ENCODE measurements at places on chromosomes 1 and 21.

DNA sequence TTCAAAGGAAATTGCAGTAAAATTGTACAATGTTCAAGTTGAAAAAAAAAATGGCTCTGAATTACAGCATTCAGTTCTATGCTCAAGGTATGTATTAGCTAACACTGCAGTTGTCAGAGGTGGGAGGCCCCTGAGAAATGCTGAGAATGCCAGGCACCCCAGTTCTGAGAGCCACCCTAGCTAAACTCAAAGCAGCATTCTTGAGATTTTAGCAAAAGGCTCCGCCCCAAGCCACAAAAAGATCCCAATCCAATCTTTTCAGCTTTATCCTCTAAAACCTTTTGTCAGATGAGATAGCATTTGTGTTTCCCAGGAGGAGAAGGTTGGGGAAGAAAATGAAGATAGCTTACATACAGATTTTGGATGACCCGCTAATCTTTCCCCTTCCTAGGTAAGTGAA lies 68.8 kb downstream of the SMYD2 start:
- no peak for DNase-seq

DNA sequence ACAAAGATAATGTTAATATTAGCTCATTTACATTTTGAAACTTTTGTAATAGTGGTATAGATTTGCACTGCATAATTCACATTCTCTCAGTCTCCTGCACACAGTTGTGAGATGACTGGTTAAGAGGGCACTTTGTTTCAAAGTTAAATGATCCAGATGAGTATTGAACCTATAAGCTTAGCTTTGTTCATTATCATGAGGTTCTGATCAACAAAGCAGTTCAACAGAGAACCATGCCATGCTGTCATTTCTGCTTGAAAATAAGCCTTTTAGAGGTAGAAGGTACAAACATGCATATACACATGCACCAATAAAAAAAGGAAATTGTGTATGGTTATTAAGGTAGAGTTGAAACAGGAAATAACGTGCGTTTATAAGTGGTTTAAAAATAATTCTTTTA lies 4.8 kb downstream of the RAP1A start:
- DNase-seq = no peak

GRCh38 chr1:119147661-119148090 lies 7.2 kb upstream of the WARS2 start:
- no peak for DNase-seq

- no peak for DNase-seq
Observed at GRCh38 chr1:74415935-74416334, 96.5 kb downstream of the LRRC53 start.

GRCh38 chr1:43265431-43265830 lies 4.4 kb upstream of the TMEM125 start:
- no peak for DNase-seq

DNA sequence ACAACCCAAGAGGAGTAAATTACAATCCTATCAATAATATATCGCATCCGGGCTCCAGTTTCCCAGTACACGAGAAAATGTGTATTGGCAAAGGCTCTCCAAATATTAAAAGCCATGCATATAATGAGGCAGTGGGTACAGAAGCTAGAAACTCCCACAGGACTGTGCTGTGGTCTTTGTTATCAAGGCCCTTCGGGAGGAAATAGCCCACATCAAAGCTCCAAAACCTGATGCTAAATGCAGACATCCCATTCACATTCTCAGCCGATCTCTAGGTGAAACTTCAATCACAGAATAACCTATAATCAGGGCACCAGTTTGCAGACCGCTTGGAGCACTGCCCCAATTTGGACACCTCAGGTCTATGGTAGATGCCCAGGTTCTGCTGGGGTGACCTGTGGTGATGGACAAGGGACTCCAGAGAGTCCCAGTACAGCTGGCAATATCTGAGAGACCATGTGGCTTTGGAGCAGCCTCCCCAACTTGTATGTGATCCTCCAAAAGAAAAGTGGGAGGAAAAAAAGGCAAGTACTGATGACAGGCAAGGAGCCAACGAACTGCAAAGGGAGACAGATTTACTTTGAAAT lies 148.8 kb upstream of the CAMK1G start:
- DNase-seq = no peak

- no peak for DNase-seq
Observed at GRCh38 chr1:198467907-198468306, 72.6 kb downstream of the ATP6V1G3 start.

- no peak for DNase-seq
Observed at GRCh38 chr1:33268927-33269610, 12.8 kb downstream of the ZNF362 start.

DNA sequence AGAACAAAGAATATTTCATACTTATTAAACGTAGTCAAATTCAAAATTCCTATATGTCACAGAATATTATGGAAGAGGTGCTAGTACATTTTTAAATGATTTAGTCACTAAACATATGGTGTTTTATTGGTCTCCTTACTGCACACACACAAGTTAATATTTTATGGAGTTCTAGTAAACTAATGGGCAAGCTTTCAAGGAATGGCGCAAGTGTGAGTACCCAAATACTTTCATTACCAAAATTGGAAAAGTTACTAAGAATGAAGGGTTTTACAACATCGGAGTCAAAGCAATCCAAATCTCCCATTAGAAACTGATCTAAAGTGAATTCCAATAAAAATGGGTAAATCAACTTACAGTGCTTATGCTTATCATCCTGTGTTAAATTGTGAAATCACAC lies 921.9 kb downstream of the ADGRL2 start:
- no peak for DNase-seq

- no peak for DNase-seq
Observed at GRCh38 chr1:179177182-179177581, 52.3 kb downstream of the ABL2 start.

DNA sequence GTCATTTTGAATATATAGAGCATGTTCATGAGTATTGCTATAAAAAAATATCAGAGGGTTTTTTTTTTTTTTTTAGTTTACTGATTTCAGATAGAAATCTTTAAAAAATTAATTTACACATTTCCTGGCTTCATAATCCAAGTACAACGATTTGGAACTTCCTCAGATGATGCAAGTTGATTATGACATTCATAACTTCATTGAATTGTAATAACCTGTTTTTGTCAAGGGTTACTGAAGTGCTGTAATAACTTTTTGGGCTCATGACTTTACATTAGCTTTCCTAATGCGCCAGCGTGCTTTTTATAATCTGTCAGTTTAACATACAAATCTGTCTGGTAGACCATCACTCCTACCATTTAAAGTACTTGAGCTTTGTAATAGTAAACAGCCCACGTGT lies 81.3 kb downstream of the SASS6 start:
- no peak for DNase-seq

GRCh38 chr1:150553392-150554085 lies 4.3 kb downstream of the ADAMTSL4 start:
- DNase-seq = no peak

GRCh38 chr1:1084372-1085170 lies 10.5 kb upstream of the RNF223 start:
- DNase-seq = no peak

DNA sequence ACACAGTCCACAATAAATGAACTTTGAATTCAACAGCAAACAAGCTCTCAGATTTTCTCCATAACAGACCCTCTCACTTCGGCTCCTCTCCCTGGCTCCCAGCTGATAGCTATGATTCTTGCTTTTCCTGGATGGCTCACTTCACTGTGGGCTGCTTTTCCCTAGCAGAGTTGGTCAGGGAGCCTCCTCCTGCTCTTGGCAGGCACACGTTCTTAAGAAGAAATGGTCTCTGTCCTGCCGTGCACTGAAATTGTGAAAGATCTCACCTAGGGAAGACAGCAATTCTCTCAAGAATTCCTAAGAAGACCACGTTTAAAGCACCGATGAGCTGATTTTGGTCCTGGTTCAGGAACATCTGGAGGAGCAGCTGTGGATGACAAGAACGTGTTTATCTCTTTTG lies 148.5 kb upstream of the KCNK2 start:
- DNase-seq = no peak

DNA sequence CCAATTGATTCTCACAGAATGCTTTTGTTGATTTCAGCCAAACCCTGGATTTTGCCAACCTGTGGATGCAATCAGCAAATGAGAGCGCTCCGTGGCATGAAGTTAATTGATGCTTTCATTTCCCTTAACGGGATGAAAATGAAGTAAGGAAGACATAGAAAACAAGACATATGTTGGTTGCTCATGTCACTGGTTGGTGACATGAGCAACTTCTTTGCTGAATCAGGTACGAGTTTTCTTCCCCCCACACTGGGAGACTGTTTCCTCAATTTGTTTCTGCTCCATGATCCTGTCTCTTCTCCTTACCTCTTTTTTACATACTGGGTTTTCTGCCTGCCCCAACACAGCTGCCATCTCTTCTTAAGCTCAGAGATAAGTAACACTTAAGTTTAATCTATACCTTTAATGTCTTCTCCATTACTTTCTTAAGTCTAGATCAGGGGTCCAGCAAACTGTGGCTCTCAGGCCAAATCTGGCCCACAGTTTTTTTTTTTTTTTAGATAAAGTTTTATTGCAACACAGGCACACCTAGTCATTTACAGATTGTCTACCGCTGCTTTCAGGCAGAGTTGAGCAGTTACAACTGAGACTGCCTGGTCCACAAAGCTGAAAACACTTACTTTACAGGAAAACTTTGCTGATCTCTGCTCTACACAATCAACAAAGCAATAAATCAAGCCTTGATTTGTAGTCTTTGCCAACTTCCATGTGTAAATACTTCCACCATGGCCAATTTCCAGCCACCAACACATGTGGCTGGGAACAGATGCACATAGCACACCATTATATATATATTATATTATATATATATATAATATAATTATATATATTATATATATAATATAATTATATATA lies 13.3 kb downstream of the GPR157 start:
- no peak for DNase-seq

DNA sequence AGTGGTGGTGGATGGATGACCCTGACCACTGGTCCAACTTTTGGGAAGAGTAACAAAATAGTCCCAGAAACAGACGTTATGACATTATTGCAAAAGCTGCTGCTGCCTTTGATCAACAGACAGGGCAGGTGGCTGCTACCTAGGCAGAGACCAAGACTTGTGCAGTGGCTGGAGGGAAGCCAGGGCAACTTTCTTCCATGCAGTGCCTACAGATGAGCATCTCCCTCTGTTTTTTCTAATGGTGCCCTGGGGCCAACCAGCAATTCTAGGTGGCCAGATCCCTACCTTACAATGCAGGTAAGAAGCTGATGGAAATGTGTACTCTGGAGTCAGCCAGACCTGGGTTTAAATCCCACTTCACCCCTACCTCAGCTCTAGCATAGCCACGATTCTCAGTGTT lies 283.1 kb upstream of the POU3F1 start:
- DNase-seq = no peak

DNA sequence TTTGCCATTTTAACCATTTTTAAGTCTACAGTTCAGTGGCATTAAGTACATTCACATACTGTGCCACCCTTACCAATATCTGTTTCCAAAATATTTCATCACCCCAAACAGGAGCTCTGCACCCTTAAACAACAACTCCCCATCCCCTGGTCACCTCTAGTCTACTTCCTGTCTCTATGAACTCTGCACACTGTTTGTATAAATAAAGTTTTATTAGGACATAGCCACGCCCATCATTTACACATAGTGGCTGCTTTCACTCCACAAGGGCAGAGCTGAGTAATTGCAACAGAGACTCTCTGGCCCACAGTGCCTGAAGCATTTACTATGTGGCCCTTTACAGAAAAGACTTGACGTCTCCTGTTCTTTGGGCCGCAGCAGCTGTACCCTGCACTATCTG lies 30.1 kb downstream of the KCNAB2 start:
- DNase-seq = no peak

GRCh38 chr1:27931184-27931583 lies 3.6 kb upstream of the SMPDL3B start:
- no peak for DNase-seq

- DNase-seq = no peak
Observed at GRCh38 chr1:75937034-75937433, 4.8 kb upstream of the ASB17 start.

GRCh38 chr1:224193319-224193966 lies 10.4 kb downstream of the DEGS1 start:
- DNase-seq = no peak

GRCh38 chr1:204716660-204717059 lies 31.1 kb upstream of the LRRN2 start:
- no peak for DNase-seq

- no peak for DNase-seq
Observed at GRCh38 chr21:45833414-45833813, 148.2 kb upstream of the COL6A1 start.

GRCh38 chr1:156815307-156815826 lies 1.3 kb downstream of the SH2D2A start:
- DNase-seq = no peak

DNA sequence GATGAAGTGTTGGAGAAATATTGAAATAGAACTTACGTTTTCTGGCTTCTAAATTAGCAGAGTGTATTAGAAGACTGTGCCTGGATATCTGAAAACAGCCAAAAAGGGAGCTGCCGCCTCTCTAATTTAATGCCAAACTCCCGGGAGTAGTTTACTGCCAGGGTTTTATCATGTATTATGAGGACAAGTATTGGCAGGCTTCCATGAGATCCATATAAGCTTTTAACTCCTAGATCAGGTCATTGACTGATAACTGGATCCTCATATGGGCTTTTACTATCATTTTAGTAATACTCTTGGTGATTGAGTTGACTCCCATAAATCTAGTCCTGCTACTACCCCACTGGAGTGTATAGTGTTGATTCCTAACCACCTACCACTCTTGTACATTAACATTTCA lies 178.4 kb upstream of the CXADR start:
- DNase-seq = no peak

DNA sequence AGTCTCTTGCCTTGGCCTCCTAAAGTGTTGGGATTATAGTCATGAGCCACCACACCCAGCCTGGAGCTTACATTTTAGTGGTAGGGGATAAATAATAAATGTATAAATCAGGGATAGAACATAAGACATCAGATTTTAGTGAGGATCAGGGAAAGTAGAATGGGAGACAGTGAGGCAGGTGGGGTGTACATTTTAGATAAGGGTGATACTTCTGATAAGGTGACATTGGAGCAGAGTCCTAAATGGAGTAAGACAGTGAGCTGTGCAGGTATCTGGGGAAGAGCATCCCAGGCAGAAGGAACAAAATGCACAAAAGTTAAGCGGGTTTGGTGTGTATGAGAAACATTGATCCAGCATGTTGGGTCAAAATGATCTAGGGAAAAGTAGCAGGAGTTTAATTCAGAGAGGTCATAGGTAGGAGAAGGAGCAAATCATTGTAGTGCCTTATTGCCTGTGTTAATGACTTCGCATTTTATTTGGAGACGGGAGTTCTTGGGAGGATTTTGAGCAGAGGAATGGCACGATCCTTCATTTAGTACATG lies 11.1 kb downstream of the EPB41 start:
- no peak for DNase-seq

GRCh38 chr1:98327220-98327861 lies 334.2 kb upstream of the SNX7 start:
- DNase-seq = no peak

- DNase-seq = no peak
Observed at GRCh38 chr1:180935326-180936109, 22.8 kb downstream of the KIAA1614 start.

- DNase-seq = peak; percentile 87
Observed at GRCh38 chr1:44808938-44809917, 905 bp downstream of the BTBD19 start.

GRCh38 chr1:2867861-2868260 lies 66.4 kb upstream of the TTC34 start:
- DNase-seq = no peak

GRCh38 chr1:224780736-224781135 lies 148.7 kb upstream of the DNAH14 start:
- DNase-seq = no peak

- no peak for DNase-seq
Observed at GRCh38 chr1:182332261-182333060, 59.1 kb downstream of the GLUL start.

- no peak for DNase-seq
Observed at GRCh38 chr21:22842875-22843274, 1844.7 kb downstream of the NCAM2 start.
